ENCODE measurements at places on chromosomes 11 and 22.

DNA sequence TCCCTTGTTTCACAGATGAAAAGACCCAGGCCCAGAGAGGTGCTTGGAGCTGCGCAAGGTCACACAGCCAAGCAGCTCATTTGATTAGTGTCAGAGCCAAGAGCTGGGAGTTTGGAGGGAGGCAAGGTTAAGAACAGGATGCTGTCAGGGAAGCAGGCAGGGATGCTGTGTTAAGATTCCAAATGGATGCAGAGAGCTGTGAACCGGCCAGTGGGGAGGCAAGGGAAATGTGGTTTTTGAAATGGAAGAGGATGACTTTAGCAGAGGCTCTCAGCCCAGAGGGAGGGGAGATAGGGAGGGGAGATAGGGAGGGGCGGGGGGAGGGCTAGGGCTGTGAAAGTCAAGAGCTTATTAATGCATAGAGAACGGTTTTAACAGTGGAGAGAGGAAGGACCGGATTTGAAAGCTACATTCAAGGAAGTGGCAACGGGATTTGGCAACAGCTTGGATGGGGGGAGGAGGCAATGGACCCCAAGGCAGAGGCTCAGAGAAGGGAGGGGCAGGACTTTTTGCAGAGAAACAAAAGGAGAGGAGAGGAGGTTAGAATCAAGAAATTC, 13.0 kb downstream of the RTN4RL2 start:
- DNase-seq = no peak

DNA sequence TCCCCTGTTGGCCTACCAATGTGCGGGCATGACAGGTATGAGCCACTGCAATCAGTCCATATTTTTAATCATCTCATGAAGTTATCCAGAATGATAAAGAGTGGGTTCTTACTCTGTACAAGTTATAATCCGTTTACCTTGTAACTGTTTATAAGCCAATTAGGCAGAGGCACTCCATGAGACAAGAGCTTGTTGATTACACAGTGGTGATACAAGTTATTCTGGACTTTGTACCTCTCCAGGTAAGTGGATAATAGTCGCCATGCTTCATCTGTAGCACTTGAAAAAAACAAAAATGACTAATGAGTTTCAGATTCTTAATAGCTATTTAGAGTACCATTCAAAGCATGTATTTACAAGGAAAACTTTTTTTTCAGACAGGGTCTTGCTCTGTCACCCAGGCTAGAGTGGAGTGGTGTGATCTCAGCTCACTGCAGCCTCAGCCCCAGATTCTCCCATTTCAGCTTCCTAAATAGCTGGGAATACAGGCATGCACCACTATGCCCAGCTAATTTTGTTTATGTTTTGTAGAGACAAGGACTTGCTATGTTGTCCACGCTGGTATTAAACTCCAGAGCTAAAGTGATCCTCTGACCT, 17.7 kb upstream of the FNBP4 start:
- DNase-seq = no peak

GRCh38 chr22:17919276-17920144, 104.9 kb downstream of the MICAL3 start:
- DNase-seq = no peak

DNA sequence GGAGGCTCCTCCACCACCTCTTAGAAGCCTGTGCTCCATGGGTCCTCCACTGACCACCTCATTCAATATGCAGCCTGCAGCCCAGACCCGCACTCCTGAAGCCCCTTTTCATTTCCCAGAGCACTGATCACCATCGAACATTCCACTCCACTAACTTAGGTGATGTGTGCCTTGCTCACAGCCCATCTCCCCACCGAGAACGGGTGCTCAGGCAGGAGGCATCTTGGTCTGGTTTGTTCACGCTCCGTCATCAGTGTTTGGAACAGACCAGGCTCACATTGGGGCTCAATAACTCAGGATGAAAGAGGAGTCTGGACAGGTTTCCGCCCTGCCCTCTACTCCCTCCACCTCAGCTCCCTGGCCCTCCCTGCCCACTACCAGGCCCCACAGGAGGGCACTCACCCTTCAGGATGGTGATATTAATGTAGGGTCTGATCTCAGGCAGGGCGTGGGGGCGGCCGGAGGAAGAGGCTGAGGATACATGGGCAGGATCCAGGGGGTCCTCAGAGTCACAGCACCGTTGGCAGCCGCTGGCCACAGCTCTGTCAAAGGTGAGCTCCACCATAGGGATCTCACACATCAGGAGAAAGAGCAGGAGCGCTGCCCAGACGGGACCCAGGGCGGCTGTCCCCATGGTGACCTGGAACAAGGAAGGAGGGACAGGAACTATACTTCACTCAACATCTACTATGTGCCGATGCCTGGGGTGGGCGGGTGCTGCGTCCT, 3.1 kb downstream of the C1QTNF6 start:
- no peak for DNase-seq

DNA sequence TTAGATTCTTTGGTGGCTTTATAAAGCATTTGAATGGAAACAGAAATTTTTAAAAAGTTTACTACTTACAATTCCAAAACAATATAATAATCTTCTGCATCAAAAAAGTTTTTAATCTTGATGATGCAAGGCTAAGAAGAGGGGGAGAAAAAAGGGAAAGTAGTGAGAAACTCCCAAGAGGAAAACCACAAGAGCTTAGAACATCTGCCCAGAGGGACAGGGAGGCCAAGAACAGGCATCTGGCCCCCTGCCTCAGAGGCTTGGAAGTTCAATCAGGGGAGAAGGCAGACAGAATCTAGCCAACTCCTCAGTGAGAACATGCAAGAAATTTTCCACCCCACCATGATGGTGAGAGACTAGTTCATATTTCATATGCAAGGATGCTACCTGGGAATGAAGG, 23.8 kb upstream of the TTC28 start:
- no peak for DNase-seq

DNA sequence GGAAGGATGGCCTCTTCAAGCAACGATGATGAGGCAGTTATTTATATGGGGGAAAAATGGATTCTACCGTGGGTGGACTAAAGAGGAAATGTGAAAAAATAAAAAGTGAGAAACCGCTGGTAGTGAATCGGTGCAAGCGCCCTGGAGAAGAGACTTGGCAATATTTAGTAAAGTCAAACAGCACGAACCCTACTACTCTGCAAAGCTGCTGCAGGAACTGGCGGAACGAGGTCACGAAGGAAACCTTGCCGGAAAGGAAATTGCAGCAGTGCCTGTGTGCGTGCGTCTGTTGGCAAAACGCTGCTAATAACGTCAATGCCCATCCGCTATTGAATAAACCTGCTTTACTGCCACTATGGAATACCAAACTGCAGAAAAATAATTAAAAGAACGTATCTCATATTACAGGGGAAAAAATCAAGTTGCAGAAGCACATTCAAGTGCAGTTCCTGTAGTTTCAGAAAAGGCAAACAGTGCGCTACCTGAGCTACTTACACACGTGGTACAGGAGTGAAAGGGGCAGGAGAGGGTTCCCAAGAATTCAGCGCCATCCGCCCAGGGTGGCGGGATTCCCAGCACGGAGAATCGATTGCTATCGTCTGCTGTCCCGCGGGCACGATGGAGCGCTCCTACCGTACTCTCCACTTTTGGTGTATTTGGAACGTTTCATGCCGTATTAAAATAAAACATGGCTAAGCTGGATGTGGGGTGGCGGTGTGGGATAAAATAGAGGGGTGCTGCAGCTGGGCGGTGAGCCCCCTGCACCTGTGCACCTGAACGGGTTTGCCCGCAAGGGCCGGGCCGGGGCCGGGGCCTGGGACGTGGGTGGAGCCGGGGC, 585 bp upstream of the NADSYN1 start:
- DNase-seq = peak; percentile 48

GRCh38 chr22:38088629-38089473, 4.9 kb upstream of the SLC16A8 start:
- DNase-seq = no peak

GRCh38 chr11:75993126-75993525, 178.1 kb downstream of the UVRAG start:
- DNase-seq = no peak
